ENCODE measurements at places on chromosomes 2 and 18.

DNA sequence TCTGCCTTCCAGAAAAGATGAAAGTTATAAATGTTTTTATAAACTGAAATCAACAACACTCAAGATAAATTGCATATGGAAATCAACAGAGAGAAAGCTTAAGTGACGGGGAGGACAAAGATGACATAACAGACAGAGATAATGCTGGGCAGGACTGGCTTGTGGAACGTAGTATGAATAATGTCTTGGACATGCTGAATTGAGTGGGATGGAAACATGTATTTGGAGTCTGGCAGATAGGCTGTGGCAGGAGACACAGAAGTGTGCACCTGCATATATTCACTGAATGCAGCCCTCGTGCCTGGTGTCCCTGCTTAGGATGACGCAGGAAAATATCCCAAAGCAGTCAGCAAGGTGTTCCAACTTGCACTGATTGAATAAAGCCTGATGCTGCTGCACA lies 318.2 kb downstream of the CBLN2 start:
- no peak for DNase-seq

- DNase-seq = no peak
Observed at GRCh38 chr18:37440206-37440605, 125.4 kb downstream of the CELF4 start.

- DNase-seq = no peak
Observed at GRCh38 chr2:116917196-116917595, 897.3 kb upstream of the DDX18 start.

DNA sequence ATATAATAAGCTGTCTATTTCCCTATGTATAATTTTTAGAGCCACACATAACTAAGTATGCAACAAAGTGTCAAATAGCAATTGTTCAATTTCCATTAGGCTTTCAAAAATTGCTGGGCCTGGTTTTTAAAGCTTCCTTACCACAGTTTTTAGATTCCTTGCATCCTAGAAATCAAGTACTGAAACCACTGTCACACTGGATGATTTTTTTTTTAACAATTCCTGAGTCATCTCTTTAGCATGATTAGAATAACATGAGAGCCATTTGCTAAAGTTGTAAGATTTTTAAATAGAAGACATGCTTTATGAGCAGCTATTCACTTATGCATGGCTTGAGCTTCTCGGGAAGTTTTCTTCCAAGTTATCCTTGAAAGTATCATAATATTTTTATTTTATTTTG lies 319.5 kb upstream of the NXPH2 start:
- DNase-seq = no peak

GRCh38 chr2:216670266-216671080 lies 24.9 kb downstream of the IGFBP5 start:
- no peak for DNase-seq

- DNase-seq = no peak
Observed at GRCh38 chr2:74080346-74080745, 67.4 kb downstream of the BOLA3 start.

- DNase-seq = no peak
Observed at GRCh38 chr2:68505603-68506159, 38.3 kb downstream of the APLF start.

- no peak for DNase-seq
Observed at GRCh38 chr2:159925975-159926374, 128.0 kb upstream of the CD302 start.

- no peak for DNase-seq
Observed at GRCh38 chr2:177161741-177162460, 50.7 kb upstream of the HNRNPA3 start.

- DNase-seq = no peak
Observed at GRCh38 chr18:22493940-22494339, 76.2 kb upstream of the CTAGE1 start.

Measured in activated B cell treated with CpG ODN at 0.5 μM for 24 hours (primary cell).